CD4-positive, alpha-beta T cell treated with Interleukin-17A for 1 hour (primary cell): ENCODE measurements at places on chromosomes 5 and 9.
A peak's percentile ranks its signal among the peaks of the same experiment; 100 is the strongest.

DNA sequence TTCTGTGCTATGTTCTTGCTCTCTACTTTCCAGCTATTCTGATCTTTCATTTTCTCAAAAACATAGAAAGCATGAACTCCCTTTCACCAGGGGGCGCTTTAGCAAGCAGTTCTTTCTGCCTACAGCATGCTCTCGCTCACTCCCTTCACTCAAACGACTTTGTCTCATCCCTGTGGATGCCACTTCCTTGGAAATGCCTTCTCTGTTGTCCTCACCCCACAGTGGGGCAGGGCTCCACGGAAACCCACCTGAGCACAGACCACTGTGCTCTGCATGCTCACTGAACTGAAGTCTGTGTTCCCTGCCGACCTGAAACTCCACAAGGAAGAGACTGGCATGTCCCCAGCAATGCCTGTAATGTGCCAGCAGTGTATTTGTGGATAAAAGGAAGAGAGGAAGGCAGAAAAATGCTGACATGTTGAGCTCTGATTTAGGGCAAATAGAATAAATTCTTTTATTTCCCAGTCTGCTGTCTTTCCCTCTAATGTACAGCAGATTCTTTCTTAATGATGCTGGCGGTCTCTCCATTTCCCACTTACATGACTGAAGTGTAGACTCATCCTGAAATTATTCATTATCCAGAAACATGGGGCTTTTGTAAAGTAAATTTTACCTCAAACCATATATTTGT, 4.9 kb upstream of the ROR2 start:
- no peak for DNase-seq

GRCh38 chr9:76200315-76200714, 193.9 kb downstream of the RFK start:
- DNase-seq = no peak

DNA sequence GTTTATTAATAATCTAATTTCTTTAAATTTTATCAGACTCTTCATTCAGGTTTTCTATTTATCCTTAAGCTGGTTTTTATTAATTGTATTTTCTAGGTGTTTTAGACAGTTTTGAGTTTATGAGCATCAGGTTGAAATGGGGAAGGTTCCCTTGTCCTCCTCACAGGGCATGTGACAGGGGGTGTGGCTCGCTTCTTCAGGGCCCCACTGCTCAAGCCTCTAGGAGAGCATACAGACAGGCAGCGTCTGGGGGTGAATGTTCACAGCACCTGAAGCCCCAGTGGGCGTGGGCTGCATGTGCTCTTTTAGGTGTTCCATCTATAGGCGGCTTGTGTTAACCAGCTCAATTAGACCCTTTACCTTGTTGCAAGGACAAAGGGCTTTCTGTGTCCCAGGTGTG, 78.2 kb upstream of the RUFY1 start:
- DNase-seq = no peak

DNA sequence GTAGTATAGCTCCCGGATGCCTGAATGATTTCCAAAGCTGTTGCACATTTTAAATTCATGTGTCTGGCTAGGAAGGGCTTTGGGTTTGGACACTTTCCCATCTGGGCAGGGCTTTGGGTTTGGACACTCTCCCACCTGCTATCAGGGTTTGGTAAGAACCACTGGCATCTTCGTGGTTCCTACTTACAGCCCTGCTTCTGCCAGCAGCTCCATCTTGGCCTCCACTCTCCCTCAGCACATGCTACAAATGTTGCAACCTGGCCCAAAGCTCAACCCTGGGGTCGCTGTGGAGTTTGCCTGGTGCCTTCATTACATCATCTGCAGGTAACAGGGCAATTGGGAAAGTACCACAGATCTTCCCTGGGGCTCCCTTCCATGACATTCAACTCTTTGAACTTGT, 3.5 kb downstream of the TMCO6 start:
- DNase-seq = no peak

DNA sequence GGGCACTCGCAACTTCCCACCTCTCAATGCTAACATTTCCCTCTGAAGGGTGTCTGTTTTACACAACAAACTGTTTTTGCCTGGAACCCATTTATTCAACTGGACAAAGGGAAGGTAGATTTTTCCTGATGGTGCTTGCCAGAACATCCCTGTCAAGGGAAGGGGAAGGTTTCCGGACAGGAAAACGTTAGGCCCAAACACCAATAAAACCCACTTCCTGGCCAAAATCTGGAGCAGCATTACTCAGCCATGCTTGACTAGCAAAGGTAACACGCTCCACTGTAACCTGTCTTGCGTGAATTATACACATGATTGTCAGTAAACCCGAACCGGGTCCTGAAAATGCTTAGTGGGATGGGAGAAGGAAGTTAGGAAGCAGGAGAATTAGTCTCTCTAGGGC, 90.2 kb downstream of the SAXO1 start:
- DNase-seq = no peak

GRCh38 chr5:38755181-38755580, 90.6 kb upstream of the OSMR start:
- no peak for DNase-seq

DNA sequence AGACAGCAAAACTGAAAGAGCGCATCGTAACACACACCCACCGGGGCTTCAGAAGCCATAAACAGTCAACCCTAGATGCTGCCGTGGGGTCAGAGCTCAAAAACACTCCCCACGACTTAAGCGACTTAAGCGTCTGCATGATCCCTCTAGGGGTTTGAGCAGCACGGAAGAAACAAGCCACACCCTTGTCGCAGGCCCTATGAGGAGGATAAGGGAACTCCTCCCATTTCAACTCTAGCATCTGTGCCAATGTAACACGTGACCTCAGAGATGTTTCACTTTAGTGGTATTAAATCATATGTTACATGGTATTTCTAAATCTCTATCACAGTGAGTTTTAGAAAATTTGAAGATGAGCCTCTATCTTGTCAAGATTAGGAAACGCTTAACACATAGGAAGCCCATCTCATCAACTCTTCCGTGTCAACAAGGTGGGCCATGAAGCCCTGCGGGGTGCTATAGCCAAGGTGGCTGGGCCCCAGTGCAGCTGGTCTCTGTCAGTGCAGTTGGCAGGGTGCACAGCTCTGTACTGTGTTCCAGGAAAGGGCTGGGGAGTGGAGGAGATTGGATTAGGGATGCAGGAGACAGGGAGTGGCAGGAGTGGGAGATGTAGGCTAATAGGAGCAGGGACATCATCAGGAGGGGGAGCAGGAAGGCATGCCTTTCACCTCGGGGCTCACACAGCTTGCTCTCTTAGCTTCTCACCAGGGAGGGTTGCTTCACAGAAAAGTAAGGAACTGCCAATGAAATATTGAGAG, 33.1 kb downstream of the ZCCHC9 start:
- no peak for DNase-seq

DNA sequence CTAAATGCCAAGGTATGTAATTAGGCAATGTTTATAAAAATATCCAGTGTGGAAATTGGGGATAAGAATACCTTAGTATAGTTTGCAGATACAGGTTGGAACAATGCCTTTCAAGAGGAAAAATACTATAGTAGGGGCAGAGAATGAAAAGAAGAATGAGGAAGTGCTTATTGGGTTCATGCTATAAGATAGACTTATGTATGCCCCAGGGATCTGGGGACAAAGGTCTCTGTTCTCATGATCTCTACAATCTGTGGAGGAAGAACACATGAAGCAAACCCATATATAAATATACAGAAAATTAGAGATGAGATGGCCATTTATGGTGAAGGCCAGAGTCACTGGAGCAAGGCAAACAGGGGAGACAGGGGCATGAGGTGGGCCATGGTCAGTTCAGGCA, 106.5 kb upstream of the DAB2 start:
- no peak for DNase-seq

DNA sequence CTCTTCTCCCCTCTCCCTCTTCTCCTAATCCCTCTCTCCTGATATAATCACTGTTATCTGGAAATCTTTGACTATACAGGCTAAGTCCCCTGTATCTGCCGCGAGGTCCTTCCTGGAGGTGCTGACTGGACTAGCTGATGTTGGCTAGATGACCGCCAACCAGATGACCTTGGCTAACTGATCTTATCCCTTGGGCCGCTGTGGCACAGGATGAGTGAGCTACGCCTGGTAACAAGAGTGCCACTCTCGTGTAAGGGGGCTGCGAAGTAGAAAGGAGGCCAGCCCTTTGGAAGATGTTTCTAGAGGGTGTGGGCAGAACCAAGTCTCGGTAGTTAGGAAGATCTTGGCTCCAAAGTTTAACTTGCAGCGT, 345 bp upstream of the PRRC1 start:
- DNase-seq = no peak

DNA sequence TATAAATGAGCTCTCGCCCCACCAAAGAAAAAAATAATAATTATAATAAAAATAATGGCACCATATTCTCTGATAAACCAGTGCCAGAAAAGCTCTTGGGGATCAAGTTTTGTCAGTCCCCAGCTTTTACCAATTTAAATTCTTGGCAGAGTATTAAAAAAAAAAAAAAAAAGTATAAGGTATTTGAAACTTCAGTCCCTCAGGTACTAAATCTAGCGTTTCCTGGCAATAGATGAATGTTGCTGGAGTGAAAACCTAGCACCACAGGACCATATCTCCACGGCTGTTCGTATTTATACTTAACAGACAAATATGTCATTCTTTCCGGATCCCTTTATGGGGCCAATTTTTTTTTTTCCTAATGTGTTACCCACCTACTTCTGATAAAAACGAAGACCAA, 646.2 kb downstream of the CCDC171 start:
- no peak for DNase-seq

- DNase-seq = peak; percentile 8
Measured at GRCh38 chr5:159003045-159004030, 96.4 kb downstream of the EBF1 start.

DNA sequence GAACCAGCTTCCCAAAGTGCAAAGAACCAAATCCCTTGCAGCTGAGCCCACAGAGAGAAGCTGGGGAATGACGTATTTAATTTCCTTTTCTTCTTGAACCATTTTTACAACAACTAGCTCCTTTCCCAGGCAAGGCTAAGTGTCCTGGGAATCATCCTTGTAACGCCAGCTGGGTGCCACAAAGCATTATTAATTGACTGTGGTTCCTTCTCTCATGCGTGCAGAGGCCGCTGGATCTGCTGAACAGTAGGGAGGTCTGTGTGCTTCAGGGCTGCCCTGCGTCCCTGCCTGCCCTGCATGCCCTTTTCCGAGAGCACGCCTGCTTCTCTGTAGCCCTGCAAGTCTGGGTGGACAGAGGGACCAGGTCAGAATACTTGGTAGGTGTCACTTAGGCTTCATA, 124.1 kb upstream of the OTULINL start:
- no peak for DNase-seq

- no peak for DNase-seq
Measured at GRCh38 chr5:138849882-138850281, 25.3 kb downstream of the LRRTM2 start.

- DNase-seq = no peak
Measured at GRCh38 chr5:154287136-154287535, 96.6 kb downstream of the GALNT10 start.

GRCh38 chr5:56638061-56638621, 177.2 kb upstream of the MAP3K1 start:
- DNase-seq = peak; percentile 31

GRCh38 chr5:120564013-120564412, 99.9 kb downstream of the PRR16 start:
- no peak for DNase-seq

DNA sequence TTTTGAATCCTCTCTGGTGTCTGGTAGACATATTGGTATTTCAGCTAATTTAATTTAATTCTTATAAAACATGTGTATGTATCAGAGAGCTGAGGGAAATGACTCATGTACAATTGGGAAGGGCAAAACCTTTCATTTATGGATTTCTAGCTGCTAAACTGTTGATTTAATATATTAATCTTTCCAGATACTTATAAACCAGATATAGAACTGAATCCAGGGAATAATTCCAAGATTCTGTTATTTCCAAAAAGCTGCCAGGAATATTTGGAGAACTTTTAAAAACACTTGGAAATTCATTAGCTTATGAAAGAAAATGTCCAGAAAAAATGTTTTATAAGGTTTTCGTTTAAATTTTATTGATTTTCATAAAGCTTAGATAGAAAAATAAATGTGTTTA, 295.5 kb downstream of the YTHDC2 start:
- no peak for DNase-seq

- DNase-seq = peak; percentile 90
Measured at GRCh38 chr9:136403538-136403914, 3.6 kb upstream of the SNAPC4 start.

GRCh38 chr9:75891771-75892215, 1.3 kb downstream of the PCSK5 start:
- DNase-seq = no peak

DNA sequence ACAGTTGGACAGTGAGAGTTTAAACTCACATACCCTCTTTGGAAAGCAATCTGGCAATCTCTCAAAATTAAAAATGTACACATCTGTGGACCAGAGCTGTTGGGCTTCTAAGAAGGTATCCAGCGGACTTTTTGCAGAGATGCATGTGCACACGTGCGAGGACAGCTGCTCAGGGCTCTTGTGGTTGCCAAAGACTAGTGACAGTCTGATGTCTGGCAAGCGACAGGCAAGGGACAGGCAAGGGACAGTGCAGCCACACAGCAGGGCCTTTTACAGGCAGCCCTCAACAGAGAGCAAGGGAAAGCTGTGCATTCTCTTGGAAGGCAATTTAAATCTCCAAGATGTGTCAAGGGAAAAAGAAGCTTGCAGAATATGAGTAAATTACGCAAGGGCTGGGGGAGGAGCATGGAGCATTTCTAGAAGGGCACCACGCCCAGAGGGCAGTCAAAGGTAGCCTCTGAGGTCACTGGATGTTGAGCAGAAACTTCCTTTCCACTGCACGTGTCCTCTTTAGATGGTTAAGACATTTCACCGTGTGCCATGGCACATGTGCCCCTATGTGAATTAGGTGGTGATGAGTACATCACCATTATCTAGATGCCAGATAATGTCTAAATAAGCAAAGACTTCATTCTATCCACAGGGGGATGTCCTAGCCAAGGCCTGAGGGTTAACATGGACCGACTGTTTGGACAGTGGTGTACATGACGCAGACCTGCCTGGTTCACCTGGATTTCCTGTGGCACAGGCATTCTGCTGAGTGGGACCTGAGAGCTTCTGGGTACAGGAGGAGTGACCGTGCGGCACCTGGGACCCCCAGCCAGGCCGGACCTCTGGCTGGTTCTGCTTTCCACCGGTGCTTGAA, 9.1 kb downstream of the GFPT2 start:
- DNase-seq = no peak

GRCh38 chr9:18834740-18835361, 198.2 kb downstream of the SAXO1 start:
- no peak for DNase-seq

DNA sequence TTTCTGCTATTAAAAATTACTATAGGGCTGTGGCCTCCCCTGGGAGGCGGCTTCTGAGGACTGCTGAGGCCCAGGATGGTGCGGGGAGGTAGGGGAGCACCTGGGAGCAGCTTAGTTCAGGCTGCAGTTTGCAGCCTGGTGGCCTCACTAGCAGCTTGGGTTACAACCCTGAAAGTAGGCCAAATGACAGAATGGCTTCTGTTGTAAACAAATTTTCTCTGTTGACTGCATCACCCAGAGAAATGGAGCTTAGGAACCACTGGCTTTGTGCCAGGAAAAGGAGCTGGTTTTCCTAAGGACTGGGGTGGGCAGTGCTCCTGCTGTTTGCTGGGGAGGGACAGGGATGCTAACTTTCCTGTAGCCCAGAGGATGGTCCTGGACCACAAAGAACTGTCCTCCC, 130.3 kb downstream of the ENTREP1 start:
- no peak for DNase-seq
